ENCODE measurements at places on chromosomes 5 and 9. TPM values are rescaled to one million over a fixed set of nuclear protein-coding genes. Genes with fewer than 3 reads are reported as not detected.

Gene TMEM171
- 114 TPM for total RNA-seq

Gene MSMP
- not detected for total RNA-seq

Gene ZNF658
- total RNA-seq: 3.9 TPM

Gene KCTD16
- 0.18 TPM for total RNA-seq

Gene IL4
- not detected for total RNA-seq

Gene TRAF1
- total RNA-seq: 8.7 TPM

Gene C5orf46
- not detected for total RNA-seq

GRCh38 chr5:24644761-24645160 lies at the start of gene CDH10:
Gene CDH10, minus strand, starts transcription at chr5:24644978. Its CDS starts 51,488 bp downstream, at chr5:24593490.
- no peaks in the 10 kb centered on the region for H3K36me3 ChIP-seq
- DNase-seq: no peak
- H3K27me3 ChIP-seq: no peaks in the 10 kb centered on the region
- no peak within 1 kb of the TSS for H3K4me3 ChIP-seq

- no peak overlapping the region for H3K27ac ChIP-seq
- no peak overlapping the region for H3K4me3 ChIP-seq
- DNase-seq: no peak
- no peaks in the 10 kb centered on the region for H3K4me1 ChIP-seq
These were observed 308.2 kb downstream of the ANXA1 start for GRCh38 chr9:73459817-73460216.

- H3K27me3 ChIP-seq: no peaks in the 10 kb centered on the region
- H3K27ac ChIP-seq: no peak overlapping the region
- no peak overlapping the region for H3K4me3 ChIP-seq
- no peaks in the 10 kb centered on the region for H3K36me3 ChIP-seq
- no peak for DNase-seq
These were observed 57.6 kb downstream of the PFDN1 start for GRCh38 chr5:140245341-140245740.

DNA sequence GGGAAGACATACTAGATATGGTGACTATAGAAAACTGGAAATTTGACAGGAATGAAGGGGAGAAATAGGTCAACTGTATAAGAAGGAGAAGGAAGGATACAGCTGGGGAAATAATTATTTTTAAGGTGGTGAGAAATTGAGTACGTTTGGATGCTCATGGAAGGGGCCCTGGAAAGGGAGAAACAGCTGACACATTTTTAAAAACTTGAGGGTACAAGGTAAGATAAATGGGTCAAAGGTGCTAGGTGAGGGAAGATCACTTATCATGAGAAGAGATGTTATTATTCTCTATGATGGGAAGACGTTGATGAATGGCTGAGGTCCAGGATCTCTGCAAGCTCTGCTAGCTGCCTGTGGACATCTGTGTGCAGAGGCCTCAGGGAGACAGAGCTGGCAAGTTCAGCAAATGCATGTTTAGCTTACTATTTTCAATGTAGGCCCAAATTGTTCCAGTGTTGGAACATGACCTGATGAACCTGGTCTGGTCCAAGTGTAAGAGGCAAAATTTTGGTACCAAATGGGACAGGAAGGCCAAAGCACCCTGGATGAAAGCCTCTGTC lies 181.7 kb downstream of the MTRR start:
- no peaks in the 10 kb centered on the region for H3K36me3 ChIP-seq
- no peak overlapping the region for H3K27ac ChIP-seq
- H3K4me3 ChIP-seq: no peak overlapping the region
- H3K27me3 ChIP-seq: no peaks in the 10 kb centered on the region

- H3K27me3 ChIP-seq: no peaks in the 10 kb centered on the region
- peaks cover 10% of the 10 kb centered on the region for H3K4me1 ChIP-seq
- H3K36me3 ChIP-seq: no peaks in the 10 kb centered on the region
- no peak overlapping the region for H3K4me3 ChIP-seq
These were observed 138.4 kb upstream of the ABCA1 start for GRCh38 chr9:105066275-105066865.

Data from Peyer's patch (tissue), 4 donors.